Effector CD8-positive, alpha-beta T cell (primary cell): ENCODE measurements at places on chromosomes 13 and 19.
A peak's percentile ranks its signal among the peaks of the same experiment; 100 is the strongest.

GRCh38 chr19:18450931-18451836 is 13.3 kb upstream of the ISYNA1 start:
- DNase-seq: peak; percentile 83

GRCh38 chr13:40476175-40476958 is 190.1 kb downstream of the FOXO1 start:
- no peak for DNase-seq

DNA sequence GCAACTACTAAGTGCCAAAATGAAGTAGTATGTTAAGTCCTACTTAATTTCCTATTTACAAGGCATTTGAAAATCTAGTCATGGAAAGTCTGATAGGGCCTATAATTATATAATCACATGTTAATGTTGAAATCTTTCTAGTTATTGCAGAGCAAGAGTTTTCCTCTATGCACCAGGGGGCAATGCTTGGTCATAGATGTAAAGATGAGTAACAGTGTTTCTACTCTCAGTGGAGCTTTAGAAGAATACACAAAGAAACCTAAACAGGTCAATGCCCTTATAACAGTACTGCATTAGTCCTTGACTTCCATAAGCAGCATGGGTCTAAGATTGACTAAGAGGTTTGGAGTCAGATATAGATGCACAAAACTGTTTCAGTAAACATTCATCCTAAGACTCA is 218.7 kb downstream of the KCTD12 start:
- no peak for DNase-seq

- DNase-seq: no peak
Observed at GRCh38 chr13:73215823-73216222, 157.0 kb downstream of the KLF5 start.

DNA sequence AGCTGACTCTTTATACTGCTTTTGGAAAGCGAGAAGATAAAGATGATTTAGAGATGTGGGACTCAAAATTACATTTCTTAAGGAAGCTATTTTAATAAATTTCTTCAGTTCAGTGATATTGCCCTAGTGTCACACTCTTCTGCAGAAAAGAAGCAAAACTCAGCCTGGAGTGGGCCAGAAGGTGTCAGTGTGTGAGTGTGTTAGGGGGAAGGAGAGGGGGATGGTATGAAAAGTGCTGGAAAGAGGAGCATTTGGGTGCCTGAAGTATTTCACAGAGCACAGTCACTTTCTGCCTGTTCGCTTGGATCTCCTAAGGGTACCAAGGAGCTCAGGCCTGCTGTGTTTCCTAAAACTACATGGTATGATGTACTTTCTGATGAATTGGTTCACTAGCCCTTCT is 84.5 kb upstream of the FRY start:
- DNase-seq: no peak

DNA sequence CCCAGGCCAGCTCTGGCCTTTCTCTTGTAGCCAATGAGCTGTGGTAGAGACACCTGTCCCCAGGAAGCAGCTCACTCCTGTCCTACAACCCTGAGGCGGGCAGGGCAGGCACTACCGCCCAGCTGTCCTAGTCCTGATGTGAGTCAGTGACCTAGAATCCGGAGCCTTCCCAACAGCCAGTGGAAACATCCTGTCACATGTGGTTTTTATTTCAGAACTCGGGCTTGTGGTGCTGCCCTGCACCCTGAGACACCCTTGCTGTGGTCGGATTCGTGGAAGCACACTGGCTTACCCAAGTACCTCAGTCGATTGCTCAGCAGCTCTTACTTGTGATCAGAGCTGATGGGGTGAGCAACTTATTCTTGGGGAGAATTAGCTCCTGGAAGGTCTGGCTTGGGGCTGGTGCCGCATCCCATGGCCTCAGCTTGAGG is 83.6 kb upstream of the ARHGEF7 start:
- no peak for DNase-seq

DNA sequence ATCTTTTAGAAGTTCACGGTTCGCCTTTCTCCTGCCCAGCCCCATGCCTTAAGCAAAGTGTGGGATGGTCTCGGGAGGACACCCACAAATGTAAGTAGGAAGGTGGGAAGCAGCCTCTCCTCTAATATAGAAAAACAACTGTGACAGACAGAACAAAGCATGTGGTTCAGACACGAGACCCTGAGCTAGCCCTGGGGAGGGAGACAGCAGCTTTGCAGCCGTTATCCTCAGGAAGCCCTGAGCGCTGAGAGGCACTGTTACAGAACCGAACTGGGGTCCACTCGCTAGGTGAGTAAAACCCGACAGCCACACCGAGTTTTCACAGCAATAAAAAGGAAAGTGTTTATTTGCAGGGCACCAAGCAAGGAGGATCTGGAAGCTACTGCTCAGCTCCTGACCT is 210.6 kb downstream of the UQCRFS1 start:
- no peak for DNase-seq

DNA sequence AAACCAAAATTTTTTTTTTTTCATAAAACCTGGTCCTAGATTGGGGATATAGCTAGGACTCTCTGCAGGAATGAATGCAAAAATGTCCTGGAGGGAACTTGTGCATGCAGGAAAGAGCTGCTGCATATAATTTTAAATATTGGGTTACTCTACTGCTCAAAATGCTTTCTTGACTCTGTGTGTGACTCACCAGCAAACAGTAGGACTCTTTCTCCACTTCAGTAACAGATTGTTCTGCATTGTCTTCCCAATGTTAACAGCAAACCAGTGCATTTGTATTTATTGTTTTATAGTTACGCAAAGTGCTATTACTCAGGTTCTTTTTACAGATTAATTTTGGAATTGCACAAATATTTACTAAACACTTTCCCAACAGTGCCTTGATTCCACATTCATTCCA is 163.7 kb upstream of the KL start:
- no peak for DNase-seq

DNA sequence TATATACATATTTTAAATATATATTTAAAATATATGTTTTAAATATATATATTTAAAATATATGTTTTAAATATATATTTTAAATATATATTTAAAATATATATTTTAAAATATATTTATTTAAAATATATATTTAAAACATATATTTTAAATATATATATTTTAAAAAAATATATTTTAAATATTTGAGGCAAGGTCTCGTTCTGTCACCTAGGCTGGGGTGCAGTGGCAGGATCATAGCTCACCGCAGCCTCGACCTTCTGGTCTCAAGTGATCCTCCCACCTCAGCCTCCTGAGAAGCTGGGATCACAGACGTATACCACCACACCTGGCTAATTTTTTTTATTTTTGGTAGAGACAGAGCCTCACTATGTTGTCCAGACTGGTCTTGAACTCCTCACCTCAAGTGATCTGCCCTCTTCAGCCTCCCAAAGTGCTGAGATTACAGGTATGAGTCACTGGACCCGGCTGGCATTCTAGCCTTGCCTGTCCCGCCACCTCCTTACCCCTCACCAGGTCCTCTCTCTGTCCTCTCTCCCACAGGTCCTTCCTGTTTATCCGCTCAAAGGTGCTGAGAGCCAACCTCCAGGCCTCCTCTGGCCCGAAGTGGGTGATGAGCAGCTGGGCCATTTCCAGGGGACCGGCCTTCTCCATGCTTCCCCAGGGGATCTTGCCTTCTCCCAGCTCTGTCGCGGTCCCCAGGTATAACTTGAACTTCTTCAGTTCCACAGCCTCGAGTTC is 564 bp downstream of the NLRP12 start:
- DNase-seq: no peak

GRCh38 chr19:28140201-28140600 is 1072.8 kb downstream of the UQCRFS1 start:
- no peak for DNase-seq

GRCh38 chr19:3980353-3981251 is 4.7 kb downstream of the EEF2 start:
- DNase-seq: no peak

GRCh38 chr13:91889641-91890040 is 491.2 kb downstream of the GPC5 start:
- no peak for DNase-seq

DNA sequence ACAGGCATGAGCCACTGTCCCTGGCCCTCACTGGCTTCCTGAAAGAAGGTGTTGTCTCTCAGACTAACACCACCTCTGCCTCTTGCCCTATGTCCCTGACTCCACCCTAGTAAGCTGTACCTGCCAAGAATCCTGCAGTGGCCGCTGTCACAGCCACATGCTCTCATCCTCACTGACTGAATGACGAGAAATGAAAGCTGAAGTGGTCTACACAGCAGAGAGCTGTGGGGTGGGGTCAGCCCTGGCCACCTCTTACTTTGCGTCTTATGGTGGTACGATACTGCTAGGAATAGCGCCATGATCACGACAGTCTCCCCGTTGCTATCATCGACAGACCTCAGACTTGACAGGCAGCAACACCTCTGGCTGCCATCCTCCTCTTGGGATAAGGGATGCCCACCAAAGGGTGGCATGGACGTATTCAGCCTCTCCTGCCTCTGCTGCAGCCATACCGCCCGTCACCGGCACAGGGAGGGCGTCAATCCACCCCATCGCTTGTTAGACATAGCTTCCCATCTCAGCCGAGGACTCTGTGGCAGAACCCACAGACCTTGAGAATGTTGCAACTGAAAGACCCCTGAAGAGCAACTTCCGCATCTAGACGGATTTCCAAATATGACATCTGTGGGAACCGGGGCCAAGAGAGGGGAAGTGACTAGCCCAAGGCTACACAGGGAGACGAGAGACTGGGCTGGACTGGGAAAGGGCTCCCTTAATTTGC is 809 bp downstream of the MYO1F start:
- no peak for DNase-seq

GRCh38 chr19:2048959-2049740 is 1.9 kb downstream of the MKNK2 start:
- DNase-seq: no peak

GRCh38 chr13:49608651-49609331 is 19.5 kb upstream of the ARL11 start:
- no peak for DNase-seq

DNA sequence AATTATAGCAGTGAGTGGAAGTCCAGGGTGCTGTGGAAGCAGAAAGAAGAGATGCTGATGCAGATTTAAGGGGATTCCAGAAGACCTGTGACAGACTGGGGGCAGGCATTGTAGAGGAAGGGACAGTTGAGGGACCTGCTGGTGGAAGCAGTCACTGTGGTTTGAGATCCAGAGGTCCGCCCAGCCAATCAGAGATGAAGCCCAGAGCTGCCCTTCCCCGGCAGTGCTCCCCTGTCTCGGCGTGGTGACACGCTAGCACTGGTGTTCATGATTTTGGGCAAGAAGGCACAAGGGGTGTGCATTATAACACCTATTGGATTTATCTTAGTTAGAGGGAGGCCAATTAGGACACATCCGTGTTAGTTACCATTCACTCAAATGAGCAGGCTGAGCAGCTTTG is 16.1 kb downstream of the TNFRSF19 start:
- DNase-seq: no peak

- DNase-seq: no peak
Observed at GRCh38 chr13:113621046-113621445, 36.5 kb downstream of the TFDP1 start.

- DNase-seq: no peak
Observed at GRCh38 chr13:23381866-23382265, 51.6 kb downstream of the SACS start.

- DNase-seq: no peak
Observed at GRCh38 chr13:96862093-96862492, 132.2 kb downstream of the OXGR1 start.

- DNase-seq: no peak
Observed at GRCh38 chr13:94382517-94382916, 97.0 kb downstream of the DCT start.

DNA sequence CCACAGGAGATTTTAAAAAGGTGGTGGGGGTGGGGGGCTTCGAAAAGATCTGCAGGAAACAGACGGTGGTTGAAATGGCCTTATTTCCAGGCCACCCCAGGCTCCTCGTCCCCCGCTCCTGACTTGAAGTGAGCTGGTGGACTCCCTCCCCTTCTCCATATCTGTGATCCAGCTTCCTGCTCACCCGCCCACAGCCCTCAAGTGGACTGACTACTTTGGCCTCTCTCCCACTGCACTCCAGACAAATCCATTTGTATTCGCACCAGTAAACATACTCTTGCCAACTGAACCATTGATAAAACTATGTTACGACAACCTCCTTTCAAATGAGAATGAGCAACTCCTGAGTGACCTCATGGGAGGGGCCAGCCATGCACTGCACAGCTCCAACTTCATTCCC is 259.5 kb downstream of the COL4A1 start:
- no peak for DNase-seq

DNA sequence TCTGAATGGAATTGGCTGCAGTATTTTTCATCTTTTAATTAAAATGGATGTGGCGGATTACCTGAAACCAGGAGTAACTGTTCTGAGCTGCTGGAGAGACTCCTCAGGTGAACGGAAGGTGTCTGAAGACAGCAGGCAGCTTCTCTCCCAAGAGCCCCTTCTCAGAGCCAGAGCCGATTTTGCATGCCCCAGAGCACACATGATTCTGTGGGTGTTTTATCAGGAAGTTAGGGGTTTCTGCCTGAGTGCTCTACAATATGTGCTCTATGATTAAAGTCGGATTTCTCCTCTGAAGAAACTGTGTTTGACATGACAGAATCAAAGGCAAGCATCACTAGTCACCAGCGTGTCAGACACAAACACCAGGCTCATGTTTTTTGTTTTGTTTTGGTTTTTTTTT is 60.7 kb upstream of the MCF2L start:
- DNase-seq: no peak

- no peak for DNase-seq
Observed at GRCh38 chr19:49881672-49882394, 4.3 kb downstream of the TBC1D17 start.

DNA sequence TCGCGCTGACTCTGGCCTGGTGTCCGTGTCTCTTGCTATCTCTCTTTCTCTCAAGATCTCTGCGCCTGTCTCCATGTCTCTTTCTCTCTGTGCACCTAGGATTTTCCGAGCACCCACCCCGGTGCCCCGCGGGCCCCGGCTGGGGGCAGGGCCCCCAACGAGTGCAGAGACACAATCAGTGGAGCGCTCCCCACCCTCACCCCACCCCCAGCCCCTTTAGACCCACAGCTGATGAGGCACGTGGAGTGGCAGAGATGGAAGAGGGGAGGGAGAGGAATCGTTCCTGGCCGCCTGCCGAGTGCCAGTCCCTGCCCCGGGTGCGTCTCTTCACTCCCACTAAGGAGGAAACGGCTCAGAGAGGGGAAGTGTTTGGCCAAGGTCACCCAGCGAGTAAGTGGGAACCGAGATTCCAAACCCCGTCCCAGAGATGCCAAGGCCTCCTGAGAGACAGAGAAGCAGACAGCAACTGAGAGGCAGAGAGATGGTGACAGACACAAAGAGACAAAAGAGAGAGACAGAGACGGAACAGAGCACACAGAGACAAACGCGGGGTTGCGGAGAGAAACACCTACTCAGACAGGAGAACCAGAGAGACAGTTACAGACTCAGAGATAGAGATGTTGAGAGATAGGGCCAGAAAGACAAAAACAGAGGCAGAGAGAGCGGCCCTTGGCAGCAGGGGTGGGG is 626 bp upstream of the BCL3 start:
- DNase-seq: no peak

GRCh38 chr13:36650611-36651010 is 23.2 kb upstream of the SERTM1 start:
- no peak for DNase-seq

GRCh38 chr19:30062907-30063649 is 121.0 kb downstream of the URI1 start:
- no peak for DNase-seq

GRCh38 chr19:55626350-55626749 is 2.0 kb upstream of the ZNF784 start:
- DNase-seq: peak; percentile 35
